ENCODE measurements at places on chromosomes 13 and 19. TPM values are rescaled to one million over a fixed set of nuclear protein-coding genes. Genes with fewer than 3 reads are reported as not detected.

The RPL18A gene
- 1,080 TPM for total RNA-seq

DNA sequence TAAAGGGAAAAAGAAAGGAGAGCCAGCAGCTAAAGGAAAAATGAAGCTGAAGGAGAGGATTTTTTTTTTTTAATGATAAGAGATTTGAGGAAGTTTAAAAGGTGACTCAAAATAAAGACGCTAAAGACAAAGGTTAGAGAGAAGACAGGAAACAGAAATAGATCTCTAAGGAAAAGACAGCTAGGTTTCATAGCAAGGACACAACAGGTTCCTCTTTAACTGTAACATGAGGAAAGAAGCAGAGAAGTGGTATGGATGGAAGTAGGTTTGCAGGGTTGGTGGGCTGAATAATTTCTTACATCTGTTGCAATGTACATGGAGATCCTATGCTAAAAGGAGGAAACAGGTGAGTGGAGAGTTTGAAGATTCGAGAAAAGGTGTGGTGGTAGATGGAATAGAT is 107.5 kb downstream of the MYCBP2 start:
- DNase-seq: no peak

The ZNF587 gene
- 17.2 TPM for total RNA-seq

DNA sequence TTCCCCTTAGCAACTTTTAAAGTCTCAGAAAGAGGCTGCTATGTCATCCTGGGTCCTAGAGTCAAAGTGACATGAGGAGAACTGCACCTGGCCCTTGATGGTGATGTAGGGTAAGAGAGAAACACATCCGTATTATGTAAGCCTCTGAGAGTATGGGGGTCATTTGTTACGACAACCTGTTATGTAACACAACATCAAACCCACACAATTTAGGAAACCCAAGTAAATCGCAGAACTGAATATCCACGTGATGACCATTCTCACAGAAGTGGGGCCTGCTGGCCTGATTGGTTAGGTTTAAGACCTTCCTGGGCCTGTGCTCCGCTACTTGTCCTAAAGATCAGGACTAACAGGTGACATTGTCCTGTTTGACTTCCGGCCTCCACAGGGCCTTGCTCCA is 15.3 kb upstream of the B3GLCT start:
- DNase-seq: no peak

- no peak for DNase-seq
Measured at GRCh38 chr19:28397306-28397705, 815.6 kb downstream of the UQCRFS1 start.

The ZNF763 gene
- total RNA-seq: 1.2 TPM

GRCh38 chr13:107095876-107096275 is 527.9 kb upstream of the ARGLU1 start:
- DNase-seq: no peak

DNA sequence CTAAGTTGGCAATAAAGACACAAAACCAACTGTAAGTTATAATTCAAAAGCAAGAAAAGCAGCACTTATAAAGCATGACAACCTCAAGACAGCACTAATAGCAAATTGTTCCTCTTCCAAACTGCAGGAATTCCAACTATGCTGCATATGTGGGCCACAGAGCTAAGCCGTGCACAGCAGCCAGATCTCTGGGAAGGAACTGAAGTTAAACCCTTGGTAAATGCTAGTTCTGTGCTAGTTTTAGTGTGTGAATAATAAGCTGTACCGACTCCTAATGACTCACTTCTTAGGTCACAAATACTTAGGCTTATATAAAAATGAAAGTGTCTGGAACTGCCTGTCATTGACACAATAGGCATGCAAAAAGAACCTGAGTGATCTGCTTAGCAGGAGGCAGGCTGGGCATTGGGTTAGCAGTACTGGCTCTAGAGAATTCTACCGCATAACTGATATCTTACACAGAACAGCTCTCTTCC is 21.2 kb upstream of the GTF3A start:
- DNase-seq: no peak

The SLC6A16 gene
- not detected for total RNA-seq

DNA sequence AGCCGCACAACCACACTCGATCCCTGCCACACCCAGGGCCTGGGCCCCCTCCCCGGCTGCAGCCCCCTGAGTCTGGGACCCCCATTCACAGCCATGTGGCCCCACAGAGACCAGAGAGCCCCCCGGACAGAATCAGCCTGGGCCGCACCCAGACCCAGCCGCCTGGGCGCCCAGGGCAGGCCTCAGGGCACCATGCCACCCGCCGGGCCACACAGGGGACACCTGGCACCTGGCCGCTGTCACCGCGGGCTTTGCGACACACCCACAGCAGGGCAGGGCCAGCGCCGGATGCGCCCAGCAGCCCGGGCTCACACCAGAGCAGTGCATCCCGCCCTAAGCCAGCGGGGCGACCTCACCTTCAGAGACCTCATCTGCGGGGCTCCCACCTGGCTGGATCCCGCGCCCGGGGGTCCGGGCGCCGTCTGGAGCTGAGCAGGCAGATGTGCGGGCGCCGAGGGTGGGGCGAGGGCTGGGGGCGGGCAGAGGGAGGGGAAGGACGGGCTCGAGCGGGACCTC is 443 bp downstream of the TBXA2R start:
- no peak for DNase-seq

The CFAP97D2 gene
- not detected for total RNA-seq

DNA sequence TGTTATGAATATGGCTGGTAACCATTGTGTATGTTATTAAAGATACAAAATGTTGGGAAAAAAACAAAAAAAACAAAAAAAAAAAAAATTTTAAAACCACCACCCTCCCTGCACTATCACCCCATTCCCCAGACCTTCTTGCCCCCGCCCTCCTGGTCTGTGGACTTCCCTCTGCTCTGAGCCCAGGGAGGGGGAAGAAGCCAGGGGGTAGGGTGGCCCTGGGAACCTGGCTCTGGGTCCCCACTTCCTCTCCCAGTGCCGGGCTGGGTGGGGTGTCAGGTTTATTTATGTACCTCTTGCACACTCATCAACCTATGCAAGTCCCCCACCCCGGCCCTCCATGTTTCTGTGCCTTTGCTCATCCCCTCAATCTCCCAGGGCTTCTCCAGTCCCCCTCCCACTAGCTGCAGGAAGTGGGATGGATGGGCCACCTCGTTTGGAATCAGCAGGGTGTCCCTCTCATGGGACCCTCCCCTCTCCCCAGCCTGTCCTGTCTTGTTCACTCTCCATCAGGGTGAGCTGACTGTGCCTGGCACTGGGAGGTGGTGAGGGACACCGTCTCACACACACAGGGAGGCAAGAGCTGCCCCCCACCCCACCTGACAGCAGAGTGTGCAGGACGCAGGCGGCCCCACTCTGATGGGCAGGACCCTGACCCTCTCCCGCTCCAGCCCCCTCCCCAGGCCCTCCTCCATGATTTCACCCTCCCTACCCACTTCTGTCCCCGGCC is 5.9 kb downstream of the PAF1 start:
- DNase-seq: no peak

- no peak for DNase-seq
Measured at GRCh38 chr19:8461376-8461775, 16.6 kb downstream of the HNRNPM start.

The ZNF628 gene
- total RNA-seq: 22.0 TPM

- no peak for DNase-seq
Measured at GRCh38 chr19:50679177-50680125, 30.2 kb downstream of the C19orf81 start.

The ZNF850 gene
- total RNA-seq: 0.15 TPM

The C13orf42 gene
- not detected for total RNA-seq

The LHFPL6 gene
- 3.7 TPM for total RNA-seq

GRCh38 chr13:61415058-61415721 is 459 bp downstream of the PCDH20 start:
- no peak for DNase-seq

- DNase-seq: no peak
Measured at GRCh38 chr19:3270902-3271301, 46.4 kb downstream of the CELF5 start.

DNA sequence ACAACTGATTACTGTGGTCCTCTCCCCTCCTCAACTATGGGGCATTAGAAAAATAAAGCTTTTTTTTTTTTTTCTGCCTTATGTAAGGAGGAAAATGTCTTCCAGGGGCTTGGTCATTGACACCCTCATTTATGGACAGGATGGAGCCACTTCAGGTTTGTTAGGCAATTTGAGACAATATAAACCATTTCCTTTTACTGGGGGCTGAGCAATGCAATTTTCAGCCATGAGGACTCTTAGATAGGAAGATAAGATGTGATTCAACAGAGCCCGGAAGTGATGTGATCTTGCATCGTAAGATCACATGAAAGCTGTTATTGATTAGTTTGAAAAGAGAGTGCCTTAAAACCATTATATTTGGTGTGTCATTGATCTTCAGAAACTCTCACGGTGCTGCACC is 210.8 kb downstream of the OXGR1 start:
- no peak for DNase-seq

The CTXN1 gene
- total RNA-seq: not detected

The APC2 gene
- not detected for total RNA-seq

GRCh38 chr13:88651531-88651930 is 980.4 kb downstream of the SLITRK5 start:
- no peak for DNase-seq

DNA sequence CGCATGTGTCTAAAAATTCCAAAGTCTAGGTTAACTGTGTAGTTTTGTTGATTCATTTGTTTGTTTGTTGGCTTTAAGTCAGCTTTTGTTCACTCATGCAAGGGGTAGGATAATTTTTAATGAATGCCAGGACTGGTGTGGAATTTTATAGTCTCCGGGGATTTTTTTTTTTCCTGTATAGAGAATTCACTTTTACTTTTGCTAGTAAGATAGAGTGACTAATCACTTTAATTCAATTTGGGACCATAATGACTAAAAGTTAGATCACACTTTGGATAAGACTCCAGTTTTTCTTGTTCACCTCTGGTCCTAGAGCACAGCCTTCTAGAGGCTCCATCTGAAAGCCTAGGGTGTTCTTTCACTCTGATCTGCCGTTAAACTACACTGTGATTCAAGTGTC is 1690.0 kb downstream of the PCDH9 start:
- no peak for DNase-seq

GRCh38 chr19:40449506-40449905 is 5.4 kb upstream of the SERTAD3 start:
- no peak for DNase-seq

GRCh38 chr13:29846475-29847256 is 3.8 kb downstream of the UBL3 start:
- no peak for DNase-seq

- DNase-seq: no peak
Measured at GRCh38 chr19:7534531-7535046, 928 bp upstream of the PNPLA6 start.

- no peak for DNase-seq
Measured at GRCh38 chr13:105806628-105806920, 728.9 kb downstream of the EFNB2 start.

DNA sequence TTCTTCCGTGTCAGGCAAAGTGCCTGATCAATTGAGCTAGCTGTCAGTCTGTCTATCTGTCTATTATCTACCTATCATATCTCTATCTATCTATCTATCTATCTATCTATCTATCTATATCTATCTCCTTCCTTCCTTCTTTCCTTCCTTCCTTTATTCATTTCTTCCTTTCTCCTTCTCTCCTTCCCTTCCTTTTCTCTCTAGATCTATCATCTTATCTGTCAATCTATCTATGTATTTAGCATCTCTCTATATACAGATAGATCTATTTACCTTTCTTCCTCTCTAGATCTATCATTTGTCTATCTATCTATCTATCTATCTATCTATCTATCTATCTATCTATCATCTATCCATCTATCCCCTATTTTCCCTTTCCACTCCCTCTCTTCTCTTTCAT is 5.9 kb upstream of the ZNF536 start:
- DNase-seq: no peak

GRCh38 chr13:97478247-97478646 is 44.3 kb downstream of the RAP2A start:
- no peak for DNase-seq

DNA sequence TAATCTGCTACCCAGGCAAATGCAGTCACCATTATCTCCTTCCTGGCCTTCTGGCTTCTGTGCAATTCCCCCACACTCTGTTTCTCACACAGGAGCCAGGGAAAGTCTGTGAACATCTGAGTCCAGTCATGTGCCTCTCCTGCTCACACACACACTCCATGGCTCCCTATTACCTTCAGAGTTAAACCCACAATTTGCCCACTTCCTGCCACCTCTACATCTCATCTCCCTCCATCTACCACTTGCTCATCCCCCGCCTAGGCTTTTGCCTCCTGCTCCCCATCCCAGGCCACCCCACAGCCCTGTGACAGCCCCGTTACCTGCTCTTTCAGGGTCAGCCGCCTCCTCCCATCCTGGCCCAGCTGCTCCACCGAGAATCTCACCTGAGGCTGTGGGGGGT is 13.5 kb downstream of the IL12RB1 start:
- no peak for DNase-seq

DNA sequence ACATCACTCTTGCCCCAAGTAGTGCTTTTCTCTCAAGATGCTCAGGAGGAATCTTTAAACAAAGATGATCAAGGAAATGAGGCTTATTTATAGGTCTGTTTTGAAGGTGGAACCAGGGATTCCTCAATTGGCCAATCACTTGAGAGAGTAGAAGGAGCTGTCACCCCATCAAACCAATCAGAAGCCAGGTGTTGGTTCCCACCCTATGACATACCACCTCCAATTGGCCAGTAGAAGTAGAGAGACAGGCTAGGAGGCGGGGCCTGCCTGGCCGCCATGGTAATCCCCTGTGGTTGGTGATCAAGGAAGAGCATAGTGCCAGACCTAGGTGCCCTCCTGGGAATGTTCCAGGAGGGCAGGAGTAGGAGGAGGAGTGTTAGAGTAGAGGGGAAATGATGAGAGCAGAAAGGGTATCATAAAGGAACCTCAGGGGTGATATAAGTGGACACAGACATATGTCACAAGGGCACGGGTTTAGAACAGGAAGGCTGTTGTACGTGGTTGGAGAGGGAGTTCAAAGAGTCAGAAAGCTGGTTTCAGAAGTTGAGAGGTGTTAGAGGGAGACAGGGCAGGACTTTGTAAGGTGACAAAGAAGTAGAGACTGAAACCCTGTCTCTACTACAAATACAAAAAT is 10.5 kb downstream of the PMIS2 start:
- DNase-seq: no peak

DNA sequence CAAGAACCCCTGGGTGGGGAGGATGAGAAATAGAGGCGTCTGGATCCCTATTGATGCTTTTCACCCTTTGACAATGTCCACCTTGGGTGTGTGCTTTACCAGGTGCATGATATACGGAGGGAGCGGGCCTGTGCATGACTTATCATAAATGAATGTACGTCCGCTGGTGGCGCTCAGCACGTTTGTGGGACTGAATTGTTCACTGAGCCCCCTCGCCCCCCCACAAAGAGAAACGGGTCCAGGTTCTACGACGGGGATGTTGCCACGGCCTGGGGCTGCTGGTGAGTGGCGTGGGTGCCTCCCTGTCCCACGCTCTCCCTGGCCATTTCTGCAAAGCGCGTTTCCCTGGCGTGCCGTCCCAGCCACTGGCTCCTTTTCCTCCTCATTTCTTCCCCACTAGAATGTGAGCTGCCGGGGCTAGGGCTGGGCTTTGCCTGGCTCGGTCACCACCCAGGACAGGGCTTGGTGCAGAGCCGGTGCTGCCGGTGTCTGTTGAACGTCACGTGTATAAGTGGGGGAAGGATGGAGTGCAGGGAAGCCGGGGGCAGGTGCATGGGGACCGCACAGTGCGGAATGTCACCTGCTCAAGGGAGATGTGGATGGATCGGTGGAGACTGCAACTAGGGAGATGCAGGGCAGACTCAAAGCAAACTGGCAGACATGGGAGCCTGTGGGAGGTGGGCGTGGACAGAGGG is 21.6 kb downstream of the LRRC4B start:
- no peak for DNase-seq

The OR7D2 gene
- total RNA-seq: not detected

The AKT1S1 gene
- 31.0 TPM for total RNA-seq

- no peak for DNase-seq
Measured at GRCh38 chr19:31318790-31319425, 30.3 kb downstream of the TSHZ3 start.

The OVOL3 gene
- not detected for total RNA-seq

The NRTN gene
- 1.5 TPM for total RNA-seq

All from esophagus squamous epithelium (tissue), 5 donors.